Mucosa of descending colon (tissue), 3 donors: ENCODE measurements at places on chromosomes 13 and 19. TPM values are rescaled to one million over a fixed set of nuclear protein-coding genes. Genes with fewer than 3 reads are reported as not detected.

The SIGLEC10 gene
- 1.3 TPM for total RNA-seq

The PSG5 gene
- not detected for total RNA-seq

The PSMC4 gene
- 77.5 TPM for total RNA-seq

The RAP2A gene
- total RNA-seq: 32.5 TPM

The UBL5 gene
- total RNA-seq: 244 TPM

The LRRC25 gene
- total RNA-seq: 8.8 TPM

The ZGLP1 gene
- total RNA-seq: 4.0 TPM

The CD22 gene
- 4.1 TPM for total RNA-seq

The ZBTB7A gene
- total RNA-seq: 104 TPM

The PRSS57 gene
- not detected for total RNA-seq

The SPTBN4 gene
- 0.82 TPM for total RNA-seq

The PSG2 gene
- total RNA-seq: not detected

The OR10H1 gene
- 0.07 TPM for total RNA-seq

The TMC4 gene
- total RNA-seq: 107 TPM

The CYP2S1 gene
- 9.1 TPM for total RNA-seq

The FGF22 gene
- total RNA-seq: not detected

The FGF9 gene
- 2.6 TPM for total RNA-seq

The ZNF320 gene
- 31.9 TPM for total RNA-seq

The CTXN1 gene
- 1.9 TPM for total RNA-seq

The SLC25A41 gene
- 0.43 TPM for total RNA-seq

The SIGLEC11 gene
- 1.1 TPM for total RNA-seq

The SHFL gene
- 26.9 TPM for total RNA-seq

The CCL25 gene
- not detected for total RNA-seq

The TLE5 gene
- total RNA-seq: 556 TPM

The SCEL gene
- total RNA-seq: 1.4 TPM

The NKPD1 gene
- not detected for total RNA-seq

The PTH2 gene
- not detected for total RNA-seq

The CALR3 gene
- total RNA-seq: not detected

The TGFB1 gene
- total RNA-seq: 21.8 TPM

The POU2F2 gene
- total RNA-seq: 6.8 TPM

The ZNF665 gene
- 3.2 TPM for total RNA-seq

The CDX2 gene
- 349 TPM for total RNA-seq

The KCNJ14 gene
- 0.67 TPM for total RNA-seq

The TMEM259 gene
- 190 TPM for total RNA-seq

The TEX26 gene
- not detected for total RNA-seq

The APOE gene
- 46.2 TPM for total RNA-seq

The ZNF737 gene
- 9.5 TPM for total RNA-seq

The SPATA13 gene
- 35.6 TPM for total RNA-seq

The CYP2F1 gene
- not detected for total RNA-seq

The TEX29 gene
- 0.55 TPM for total RNA-seq

The DDA1 gene
- total RNA-seq: 51.4 TPM

The EBI3 gene
- 1.1 TPM for total RNA-seq

The TRPC4 gene
- 0.39 TPM for total RNA-seq

The GARIN5A gene
- 2.6 TPM for total RNA-seq

The LPAR6 gene
- 10.7 TPM for total RNA-seq

The PSG7 gene
- total RNA-seq: not detected

The KIRREL2 gene
- not detected for total RNA-seq

The LIM2 gene
- total RNA-seq: not detected

The SOHLH2 gene
- total RNA-seq: 0.20 TPM

The CGB1 gene
- not detected for total RNA-seq

The CXCL17 gene
- not detected for total RNA-seq

The EIF3K gene
- 350 TPM for total RNA-seq

The NEK5 gene
- 0.29 TPM for total RNA-seq

The PLIN5 gene
- total RNA-seq: 4.5 TPM

The PNMA8C gene
- total RNA-seq: not detected

The CNFN gene
- total RNA-seq: 3.6 TPM
